T-helper 22 cell (primary cell): ENCODE measurements at places on chromosomes 6 and 20.

GRCh38 chr6:107763946-107764345, 60.2 kb downstream of the SCML4 start:
- no peak for DNase-seq

DNA sequence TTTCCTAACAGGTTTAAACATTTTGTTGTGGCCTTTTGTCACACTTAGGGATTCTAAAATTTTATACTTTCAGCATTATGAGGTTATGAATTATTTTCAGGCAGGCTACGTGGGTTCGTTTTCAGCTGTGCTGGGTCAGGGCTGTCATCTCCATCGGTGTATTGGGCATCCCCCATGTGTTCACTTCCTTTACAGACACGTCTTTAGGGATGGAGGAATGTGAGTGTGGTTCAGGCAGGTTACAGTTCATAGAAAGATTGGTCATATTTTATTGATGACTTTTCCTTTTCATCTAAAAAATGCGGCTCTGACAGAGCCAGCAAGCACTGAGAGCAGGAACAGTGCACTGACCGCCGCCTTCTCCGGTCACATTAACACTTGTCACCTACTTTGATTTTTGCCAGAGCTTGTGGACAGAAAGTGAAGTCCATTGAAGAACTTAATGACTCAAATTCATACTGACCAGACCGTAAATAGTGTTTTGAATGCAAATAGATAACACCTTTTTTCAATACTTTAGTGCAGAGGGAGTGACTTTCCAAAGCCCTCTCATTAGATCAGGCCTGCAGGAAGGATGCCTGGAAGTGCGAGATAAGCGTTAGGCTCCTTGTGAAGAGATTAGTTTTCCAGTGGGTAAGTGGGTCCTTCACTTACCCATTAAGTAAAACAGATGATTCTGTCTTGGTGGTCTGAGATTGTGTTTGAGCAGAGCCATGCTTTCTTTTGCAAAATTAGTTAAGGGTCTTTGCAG, 113.1 kb downstream of the TIAM2 start:
- no peak for DNase-seq

- DNase-seq, result no peak
Measured at GRCh38 chr6:66362888-66363287, 655.9 kb upstream of the EYS start.

- no peak for DNase-seq
Measured at GRCh38 chr6:121584586-121585369, 149.3 kb downstream of the GJA1 start.

GRCh38 chr20:40646361-40646760, 42.7 kb downstream of the MAFB start:
- no peak for DNase-seq

DNA sequence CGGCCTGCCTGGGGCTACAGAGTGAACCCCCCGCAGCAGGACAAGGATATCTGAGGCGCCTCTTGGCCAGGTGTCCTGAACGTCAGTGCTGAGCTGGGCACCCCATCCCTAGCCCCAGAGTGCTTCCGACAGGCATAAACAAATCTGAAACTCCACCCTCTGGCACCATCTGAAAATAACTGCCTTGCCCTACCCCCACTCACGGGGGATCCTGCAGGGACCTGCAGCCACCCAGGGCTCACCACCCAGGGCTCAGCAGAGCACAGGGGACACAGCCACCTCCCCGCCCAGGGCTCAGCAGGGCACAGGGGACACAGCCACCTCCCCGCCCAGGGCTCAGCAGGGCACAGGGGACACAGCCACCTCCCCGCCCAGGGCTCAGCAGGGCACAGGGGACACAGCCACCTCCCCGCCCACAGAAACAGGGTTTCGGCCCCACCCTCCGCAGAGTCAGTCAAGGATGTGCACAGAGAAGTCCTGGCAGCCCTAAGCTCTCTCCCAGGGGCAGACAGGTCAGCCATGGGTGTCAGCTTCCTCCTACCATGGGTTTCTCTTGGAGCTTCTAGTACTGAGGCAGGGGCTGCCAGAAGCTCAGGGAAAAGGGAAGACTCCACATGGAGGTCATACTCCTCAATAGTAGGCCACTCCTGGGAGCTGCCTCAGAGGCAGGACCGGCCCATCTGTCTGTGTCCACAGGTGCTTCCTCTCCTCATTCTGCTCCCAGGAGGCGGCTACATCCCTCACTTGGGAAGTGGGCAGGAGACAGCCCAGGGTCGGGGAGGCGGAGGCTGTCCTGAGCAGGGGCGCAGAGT, 4.6 kb downstream of the UCKL1 start:
- DNase-seq, result no peak

DNA sequence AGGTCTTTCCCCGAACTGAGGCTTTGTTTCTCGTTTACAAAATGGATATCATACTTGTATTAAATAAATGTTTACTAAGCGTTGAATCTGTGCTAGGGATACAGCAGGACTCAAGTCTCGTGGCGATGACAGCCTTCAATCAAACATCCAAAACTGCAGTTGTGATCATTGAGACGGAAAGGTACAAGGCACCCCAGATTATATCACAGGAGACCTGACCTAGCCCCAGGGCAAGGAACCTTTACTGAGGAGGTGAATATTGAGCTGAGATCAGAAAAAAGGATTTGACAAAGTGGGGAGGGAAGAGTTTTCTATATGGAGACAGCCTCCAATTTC, 476 bp downstream of the AAR2 start:
- no peak for DNase-seq

GRCh38 chr20:63315240-63315689, 22.3 kb downstream of the COL20A1 start:
- DNase-seq, result no peak

DNA sequence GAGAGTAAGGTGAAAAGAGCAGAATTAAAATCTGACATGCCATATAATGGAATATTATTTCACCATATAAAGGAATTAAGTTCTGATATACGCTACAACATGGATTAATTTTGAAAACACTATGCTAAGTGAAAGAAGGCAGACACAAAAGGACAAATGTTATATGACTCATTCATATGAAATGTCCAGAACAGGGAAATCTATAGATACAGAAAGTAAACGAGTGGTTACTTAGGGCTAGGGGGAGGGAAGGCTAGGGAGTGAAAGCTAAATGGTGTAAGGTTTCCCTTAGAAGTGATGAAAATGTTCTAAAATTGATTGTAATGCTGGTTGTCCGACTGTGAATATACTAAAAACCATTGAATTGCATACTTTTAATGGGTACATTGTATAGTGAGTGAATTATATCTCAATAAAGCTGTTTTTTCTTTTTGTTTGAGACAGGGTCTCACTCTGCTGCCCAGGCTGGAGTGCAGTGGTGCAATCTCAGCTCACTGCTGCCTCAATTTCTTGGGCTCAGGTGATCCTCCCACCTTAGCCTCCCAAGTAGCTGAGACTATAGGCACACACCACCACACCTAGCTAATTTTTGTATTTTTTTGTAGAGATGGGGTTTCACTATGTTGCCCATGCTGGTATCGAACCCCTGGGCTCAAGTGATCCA, 8.2 kb downstream of the PRPH2 start:
- DNase-seq, result no peak

DNA sequence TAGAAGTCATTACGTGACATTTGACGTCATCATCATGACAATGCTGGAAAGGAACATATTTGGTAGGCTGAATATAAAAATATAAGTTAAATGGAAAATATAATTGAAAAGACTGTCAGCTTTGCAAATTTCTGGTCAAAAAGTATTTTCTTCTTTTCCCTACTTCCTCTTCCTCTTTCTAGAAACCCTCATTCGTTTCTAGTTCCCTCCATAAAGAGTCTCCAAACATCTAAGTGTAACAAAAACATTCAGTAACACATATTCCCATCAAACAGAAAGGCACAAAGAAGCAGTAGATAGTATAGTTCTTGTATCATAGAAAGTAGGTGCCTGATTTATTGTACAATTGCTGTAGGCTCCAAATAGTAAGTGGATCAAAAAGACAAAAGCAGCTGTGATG, 150.8 kb upstream of the FAM83B start:
- no peak for DNase-seq

DNA sequence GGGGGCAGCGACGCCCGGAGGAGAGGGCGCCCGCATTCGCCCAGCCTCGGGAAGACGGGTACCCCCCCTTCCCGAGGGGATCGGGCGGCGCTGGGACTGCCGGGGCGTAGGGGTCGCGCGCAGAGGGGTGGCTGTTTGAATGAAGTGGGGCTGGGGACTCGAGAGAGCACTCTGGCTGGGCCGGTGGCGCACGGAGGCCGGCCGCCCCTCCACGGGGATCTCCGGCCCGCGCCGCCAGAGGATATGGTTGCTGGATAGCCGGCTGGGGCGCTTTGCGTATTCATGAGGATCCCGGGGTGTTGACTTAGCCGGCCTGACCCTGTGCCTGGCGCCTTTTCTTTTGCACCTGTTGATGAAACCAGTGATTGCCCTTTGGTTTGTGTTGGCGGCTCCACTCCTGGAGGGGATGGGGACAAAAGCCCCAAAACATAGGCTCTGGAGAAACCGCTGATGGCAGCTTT, 469 bp downstream of the SYNJ2 start:
- peak; percentile 21 for DNase-seq

DNA sequence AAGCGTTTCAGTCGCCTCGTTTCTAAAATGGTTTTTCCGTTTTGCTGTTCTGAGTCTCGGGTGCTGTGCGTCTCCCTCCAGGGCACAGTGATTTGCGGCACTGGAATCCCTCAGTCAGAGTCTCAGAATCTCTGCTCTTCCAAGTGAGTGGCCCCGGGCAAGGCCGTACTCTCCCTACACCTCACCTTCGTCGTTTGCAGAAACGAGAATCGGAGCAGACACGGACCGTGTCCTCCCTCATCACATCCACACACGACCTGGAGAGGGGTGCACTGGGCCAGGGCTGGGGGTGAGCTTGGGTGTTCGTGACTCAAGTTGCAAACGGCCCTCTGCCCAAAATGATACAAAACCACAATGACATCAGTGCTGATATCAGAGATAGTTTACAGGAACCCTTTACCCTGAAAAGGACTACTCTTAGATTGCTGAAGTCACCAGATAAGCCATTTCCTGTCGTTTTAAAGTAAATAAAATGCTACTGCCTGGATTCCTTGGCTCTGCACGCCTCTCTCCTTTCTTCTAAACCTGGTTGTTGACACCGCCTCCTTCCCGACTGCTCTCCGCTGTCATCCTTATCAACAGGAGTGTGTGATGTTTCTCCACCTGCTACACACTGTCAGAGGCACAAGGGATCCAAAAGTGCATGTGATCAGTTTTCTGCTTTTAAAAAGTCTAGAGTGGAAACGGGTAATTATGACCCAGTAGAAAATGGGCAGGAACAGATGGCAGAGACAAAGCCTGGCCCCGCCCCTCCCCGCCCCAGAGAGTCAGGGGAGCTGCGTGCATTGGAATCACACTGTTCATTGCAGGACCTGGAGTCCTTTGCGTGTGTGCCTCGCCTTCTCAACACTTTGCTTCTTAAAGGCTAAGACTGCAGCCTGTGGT, 38.4 kb downstream of the KIF25 start:
- DNase-seq, result no peak

DNA sequence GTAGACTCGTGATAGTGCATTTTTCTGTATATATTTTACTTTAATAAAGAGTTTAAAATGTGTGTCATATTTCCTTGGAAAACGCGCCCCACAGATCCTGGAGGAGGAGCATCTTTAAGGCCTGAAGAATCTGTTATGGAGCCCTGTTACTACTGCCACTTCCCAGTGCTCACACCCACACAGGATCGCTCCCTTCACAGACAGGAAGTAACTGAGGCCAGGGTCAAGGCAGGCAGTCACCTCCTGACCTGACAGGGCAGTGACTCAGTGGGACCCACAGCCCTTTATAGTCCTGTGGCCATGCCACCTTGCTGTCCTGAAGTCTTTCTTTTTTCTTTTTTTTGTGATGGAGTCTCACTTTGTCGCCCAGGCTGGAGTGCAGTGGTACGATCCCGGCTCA, 9.0 kb downstream of the RRBP1 start:
- DNase-seq, result no peak

DNA sequence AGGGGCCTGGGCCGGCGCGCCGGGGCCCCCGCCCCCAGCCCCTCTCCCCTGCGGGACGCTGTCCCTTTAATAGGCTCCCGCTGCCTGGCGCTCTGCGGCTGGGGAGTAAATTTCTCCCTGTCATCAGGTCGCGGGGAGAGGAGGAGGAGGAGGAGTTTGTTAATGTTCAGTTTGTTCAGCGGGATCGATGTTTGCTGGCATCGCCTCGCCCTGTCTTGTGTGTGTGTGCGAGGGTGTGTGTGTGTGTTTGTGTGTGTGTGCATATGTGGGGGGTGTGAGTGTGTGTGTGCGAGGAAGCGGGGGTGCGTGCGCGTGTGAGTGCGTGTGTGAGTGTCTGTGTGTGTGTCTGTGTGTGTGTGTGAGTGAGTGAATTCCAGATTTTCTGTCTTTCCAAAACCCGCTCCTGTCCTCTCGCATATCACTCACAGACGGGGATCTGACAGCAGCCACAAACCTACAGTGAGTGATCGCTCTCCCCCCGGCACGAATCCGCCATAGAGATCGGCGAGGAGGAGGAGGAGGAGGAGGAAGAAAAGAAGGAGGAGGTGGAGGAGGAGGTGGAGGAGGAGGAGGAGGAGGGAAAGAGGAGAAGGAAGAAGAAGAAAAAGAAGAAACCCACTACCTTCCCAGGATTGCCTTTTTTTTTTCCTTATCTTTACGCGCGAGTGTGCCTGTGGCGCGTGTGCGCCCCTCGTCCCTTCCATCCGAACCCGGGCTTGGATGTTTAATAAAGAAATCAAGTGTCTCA, at the start of gene TSHZ2:
Gene TSHZ2, plus strand, starts transcription at position 169 of the 748 bp plus-strand sequence. CDS start 936 bp downstream, outside the sequence.
- DNase-seq, result peak; percentile 23

GRCh38 chr6:115766745-115767462, 293.8 kb downstream of the FRK start:
- no peak for DNase-seq
